Left lung (tissue), 14 donors: ENCODE measurements at places on chromosomes 6 and 20. TPM values are rescaled to one million over a fixed set of nuclear protein-coding genes. Genes with fewer than 3 reads are reported as not detected.
A peak's percentile ranks its signal among the peaks of the same experiment; 100 is the strongest.

DNA sequence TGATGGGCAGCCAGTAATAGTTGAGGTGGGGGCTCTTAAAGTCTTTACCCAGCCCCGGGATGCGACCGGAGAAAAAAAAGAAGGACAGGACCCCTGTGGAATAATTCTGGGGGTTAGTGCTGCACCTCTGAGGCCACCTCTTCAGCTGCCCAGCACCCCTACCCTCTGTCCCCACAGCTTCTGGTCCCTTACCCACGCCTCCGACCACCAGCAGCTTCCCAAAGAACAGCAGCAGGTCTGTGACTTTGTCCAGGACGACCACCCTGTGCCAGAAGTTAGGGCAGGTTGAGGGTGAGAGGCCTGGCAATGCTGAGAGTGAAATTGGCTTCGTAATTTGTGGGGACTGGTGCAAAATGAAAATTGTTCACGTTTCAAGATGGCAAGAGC lies 2.2 kb upstream of the NEU1 start:
- no peak overlapping the region for H3K27ac ChIP-seq
- no peak for DNase-seq
- H3K4me3 ChIP-seq: no peak overlapping the region
- H3K4me1 ChIP-seq: peaks cover 29% of the 10 kb centered on the region
- no peaks in the 10 kb centered on the region for H3K27me3 ChIP-seq

- H3K4me1 ChIP-seq: peaks cover 41% of the 10 kb centered on the region
- no peaks in the 10 kb centered on the region for H3K27me3 ChIP-seq
- H3K27ac ChIP-seq: peak within 1 kb of the TSS; percentile 76
- peak; percentile 63 for DNase-seq
- no peaks in the 10 kb centered on the region for H3K36me3 ChIP-seq
Measured at GRCh38 chr6:44216677-44217331, at the start of gene MYMX. TSS of gene MYMX (plus strand) at chr6:44216926. CDS start at chr6:44217472, 546 bp downstream.

- H3K4me1 ChIP-seq: no peaks in the 10 kb centered on the region
- no peak overlapping the region for H3K4me3 ChIP-seq
- H3K27me3 ChIP-seq: no peaks in the 10 kb centered on the region
- DNase-seq: no peak
- no peaks in the 10 kb centered on the region for H3K36me3 ChIP-seq
Measured at GRCh38 chr6:23413327-23414050, 712.5 kb upstream of the NRSN1 start.

GRCh38 chr20:10659651-10660601 lies 13.9 kb downstream of the JAG1 start:
- no peaks in the 10 kb centered on the region for H3K27me3 ChIP-seq
- peaks cover 76% of the 10 kb centered on the region for H3K36me3 ChIP-seq
- peaks cover 5% of the 10 kb centered on the region for H3K4me1 ChIP-seq

DNA sequence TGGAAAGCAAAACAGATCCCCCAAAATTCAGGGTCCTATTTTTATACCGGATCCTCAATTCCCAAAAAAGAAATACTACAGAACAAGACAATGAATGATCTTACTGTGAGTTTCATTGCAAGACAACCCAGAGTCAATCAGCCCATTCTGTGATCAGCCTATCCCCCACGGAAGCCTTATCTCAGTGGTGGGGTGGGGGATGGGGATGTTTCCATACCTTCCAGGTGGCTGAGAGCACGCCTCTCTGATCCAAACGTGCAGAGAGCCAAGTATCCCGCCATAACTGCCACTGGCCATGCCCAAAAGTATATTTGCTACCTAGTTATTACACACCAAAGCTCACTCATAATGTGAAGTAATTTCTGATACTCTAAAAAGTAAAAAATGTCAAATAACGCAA lies 15.1 kb downstream of the WFDC2 start:
- H3K27me3 ChIP-seq: peaks cover 61% of the 10 kb centered on the region
- DNase-seq: no peak
- H3K4me1 ChIP-seq: no peaks in the 10 kb centered on the region
- no peak overlapping the region for H3K27ac ChIP-seq

DNA sequence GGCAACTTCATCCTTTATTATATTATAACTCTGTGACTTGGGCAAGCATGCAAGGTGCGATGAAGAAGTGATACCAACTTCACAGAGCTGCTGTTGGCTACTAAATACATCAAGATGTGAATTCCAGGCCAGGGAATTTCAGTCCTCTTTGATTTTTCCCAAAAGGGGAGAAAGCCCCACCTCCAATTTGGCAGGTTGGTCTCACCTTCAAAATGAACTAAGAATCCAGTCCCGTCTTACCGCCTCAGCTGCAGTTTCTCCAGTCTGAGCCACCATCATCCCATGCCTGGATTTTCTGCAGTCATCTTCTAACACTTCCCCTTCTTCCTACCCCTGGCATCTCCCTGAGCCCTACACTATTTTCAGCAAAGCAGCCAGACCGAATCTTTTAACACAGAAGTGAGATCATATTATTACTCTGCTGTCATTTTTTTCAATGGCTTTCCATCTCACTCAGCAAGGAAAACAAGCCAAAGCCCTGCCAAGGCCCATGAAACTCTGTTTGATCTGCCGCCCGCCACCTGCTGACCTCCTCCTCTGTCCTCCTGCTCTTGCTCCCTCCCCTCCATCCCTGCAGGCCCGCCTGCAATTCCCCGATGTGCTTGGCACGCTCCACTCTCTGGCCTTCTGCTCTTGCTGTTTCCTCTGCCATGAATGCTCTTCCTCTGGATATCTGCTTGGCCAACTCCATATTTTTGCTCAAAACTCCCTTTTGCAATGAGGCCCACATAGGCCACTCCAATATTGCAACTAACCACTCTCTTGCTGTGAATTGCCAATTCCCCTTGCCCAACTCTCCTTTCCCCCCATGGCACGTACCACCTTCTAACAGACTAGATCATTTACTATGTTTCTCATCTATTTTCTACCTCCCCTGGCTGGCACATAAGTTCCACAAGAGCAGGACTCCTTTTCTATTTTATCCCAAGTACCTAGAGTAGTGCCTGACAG lies 46.0 kb upstream of the TAGAP start:
- H3K27ac ChIP-seq: peak overlapping the region; percentile 49
- no peak overlapping the region for H3K4me3 ChIP-seq
- peak; percentile 30 for DNase-seq
- no peaks in the 10 kb centered on the region for H3K27me3 ChIP-seq

DNA sequence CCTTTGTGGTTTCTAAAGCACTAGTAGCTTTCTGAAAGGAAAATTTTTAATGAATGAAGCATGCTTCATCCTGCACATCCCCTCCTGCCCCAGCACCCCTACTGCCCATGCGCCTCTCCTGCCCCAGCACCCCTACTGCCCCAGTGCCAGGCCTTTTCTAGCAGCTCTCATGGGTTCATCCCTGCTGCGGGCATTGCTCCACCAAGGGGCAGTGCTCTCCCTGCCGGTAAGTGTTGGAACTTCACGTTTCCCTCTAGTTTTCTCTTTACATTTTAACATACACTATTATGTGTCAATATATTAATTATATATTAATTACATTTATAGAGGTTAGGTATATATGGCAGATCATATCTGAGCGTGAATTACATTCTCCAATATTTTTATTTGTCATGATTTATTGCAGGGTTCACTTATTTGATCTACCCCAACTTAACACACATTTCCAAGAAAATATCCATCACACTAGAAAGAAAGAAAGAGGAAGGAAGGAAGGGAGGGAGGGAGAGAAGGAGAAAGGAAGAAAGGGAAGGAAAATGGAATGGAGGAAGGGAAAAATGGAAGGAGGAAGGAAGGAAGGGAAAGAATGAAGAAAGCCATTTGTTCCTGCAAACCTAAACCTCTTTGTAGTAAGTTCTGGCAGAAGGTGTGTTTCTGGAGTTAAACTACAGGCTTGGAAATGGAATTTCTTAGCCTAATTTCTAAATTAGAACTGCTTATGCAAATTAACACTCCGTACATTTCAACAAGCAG lies 46.8 kb downstream of the CEP43 start:
- no peak for DNase-seq
- H3K27me3 ChIP-seq: no peaks in the 10 kb centered on the region
- no peak overlapping the region for H3K4me3 ChIP-seq
- H3K4me1 ChIP-seq: no peaks in the 10 kb centered on the region
- no peak overlapping the region for H3K27ac ChIP-seq

DNA sequence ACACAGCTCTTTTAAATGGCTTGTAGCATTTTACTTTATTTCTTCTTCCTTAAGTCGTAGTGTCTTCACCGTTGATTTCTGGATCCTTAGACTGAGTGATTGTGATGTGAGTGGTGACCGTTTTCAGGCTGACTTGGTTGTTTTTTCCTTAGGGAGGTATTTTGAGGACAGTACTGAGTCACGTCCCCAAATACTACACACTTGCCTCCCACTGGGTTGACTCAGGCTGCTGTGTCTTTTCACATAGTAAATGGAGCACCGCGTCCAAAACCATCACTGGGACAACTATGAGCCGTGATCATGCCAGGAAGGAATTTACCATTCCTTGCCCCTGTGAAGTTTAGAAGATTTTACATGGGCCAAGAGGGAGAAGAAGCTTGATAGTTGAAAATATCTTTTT lies 174.1 kb downstream of the FARS2 start:
- H3K27me3 ChIP-seq: no peaks in the 10 kb centered on the region
- H3K4me1 ChIP-seq: no peaks in the 10 kb centered on the region
- no peak overlapping the region for H3K4me3 ChIP-seq
- no peak overlapping the region for H3K27ac ChIP-seq
- no peak for DNase-seq
- H3K36me3 ChIP-seq: no peaks in the 10 kb centered on the region

DNA sequence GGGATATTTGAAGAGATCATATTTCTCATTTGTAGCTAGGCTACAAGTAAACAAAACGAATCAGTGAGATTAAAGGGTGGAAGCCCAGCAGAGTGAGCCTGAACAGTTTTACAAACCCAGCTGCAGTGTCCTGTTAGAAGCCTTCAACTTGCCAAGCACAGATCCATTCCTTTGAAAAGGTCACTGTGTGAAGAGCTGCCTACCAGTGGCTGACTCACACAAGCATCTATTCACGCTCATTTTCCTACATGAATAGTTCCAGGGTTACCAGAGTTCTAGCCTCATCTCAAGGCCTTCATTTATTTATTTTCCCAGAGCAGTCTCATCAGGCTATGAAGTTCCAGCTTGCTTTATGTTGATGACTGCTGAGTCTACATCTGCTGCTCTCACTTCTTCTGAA lies 25.7 kb upstream of the MLIP start:
- no peak for DNase-seq
- H3K36me3 ChIP-seq: no peaks in the 10 kb centered on the region
- no peaks in the 10 kb centered on the region for H3K27me3 ChIP-seq
- no peak overlapping the region for H3K27ac ChIP-seq

- H3K27ac ChIP-seq: no peak overlapping the region
- no peaks in the 10 kb centered on the region for H3K4me1 ChIP-seq
- no peak for DNase-seq
- no peaks in the 10 kb centered on the region for H3K27me3 ChIP-seq
- H3K36me3 ChIP-seq: no peaks in the 10 kb centered on the region
Measured at GRCh38 chr6:134472661-134473060, 154.7 kb upstream of the SGK1 start.

Gene TFAP2C
- 3.7 TPM for total RNA-seq

Gene ANKRD66
- total RNA-seq: not detected

Gene ANKEF1
- 6.1 TPM for total RNA-seq

Gene DLK2
- 1.0 TPM for total RNA-seq

Gene NT5E
- total RNA-seq: 10.0 TPM
